ENCODE measurements at places on chromosomes 3 and 15. TPM values are rescaled to one million over a fixed set of nuclear protein-coding genes. Genes with fewer than 3 reads are reported as not detected.

DNA sequence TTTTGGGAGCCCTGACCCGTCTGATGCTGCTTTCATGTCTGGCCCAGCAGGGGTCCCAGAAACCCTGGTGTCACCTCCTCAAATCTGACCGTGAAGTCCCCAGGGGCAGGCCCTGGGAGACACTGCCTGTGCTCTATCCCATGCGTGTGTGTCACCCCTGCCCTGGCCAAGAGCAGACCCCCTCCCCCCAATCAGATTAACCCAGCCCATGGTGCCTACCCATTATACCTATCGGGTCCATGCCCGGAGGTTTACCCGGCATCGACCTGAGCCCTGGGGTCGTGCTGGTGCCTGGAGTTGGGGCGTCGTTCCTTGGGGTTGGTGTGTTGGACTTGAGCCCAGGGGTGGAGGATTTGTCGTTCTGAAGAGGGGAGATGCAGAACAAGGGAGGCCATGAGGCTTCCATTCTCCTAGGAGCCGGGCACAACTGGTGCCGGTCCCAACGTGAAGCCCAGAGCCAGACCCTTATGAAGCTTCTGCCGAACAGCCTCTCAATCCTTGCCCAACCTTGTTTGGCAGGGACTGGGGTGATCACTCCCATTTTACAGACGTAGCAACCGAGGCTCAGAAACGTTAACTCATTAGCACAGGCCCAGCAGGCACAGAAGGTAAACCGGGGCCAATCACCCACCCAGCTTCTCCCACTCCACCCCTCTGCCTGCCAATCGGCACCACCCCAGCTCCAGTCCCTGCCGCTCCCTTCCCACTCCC, 39.6 kb downstream of the TLE3 start:
- DNase-seq = no peak

- DNase-seq = no peak
These were observed 129.3 kb downstream of the SST start for GRCh38 chr3:187540847-187541246.

GABRR3 gene
- not detected for total RNA-seq

CGNL1 gene
- total RNA-seq = 7.1 TPM

ISLR gene
- total RNA-seq = 49.6 TPM

Measured in chondrocyte (in vitro differentiated cells).